Heart right ventricle (tissue), 16 donors: ENCODE measurements at places on chromosomes 13 and 19. TPM values are rescaled to one million over a fixed set of nuclear protein-coding genes. Genes with fewer than 3 reads are reported as not detected.

GRCh38 chr19:46371371-46371901 lies 24.5 kb downstream of the PPP5C start:
- H3K36me3 ChIP-seq, result peaks cover 4% of the 10 kb centered on the region
- H3K27me3 ChIP-seq, result no peaks in the 10 kb centered on the region
- peak overlapping the region; percentile 25 for H3K27ac ChIP-seq
- DNase-seq, result no peak
- peaks cover 15% of the 10 kb centered on the region for H3K4me1 ChIP-seq

DNA sequence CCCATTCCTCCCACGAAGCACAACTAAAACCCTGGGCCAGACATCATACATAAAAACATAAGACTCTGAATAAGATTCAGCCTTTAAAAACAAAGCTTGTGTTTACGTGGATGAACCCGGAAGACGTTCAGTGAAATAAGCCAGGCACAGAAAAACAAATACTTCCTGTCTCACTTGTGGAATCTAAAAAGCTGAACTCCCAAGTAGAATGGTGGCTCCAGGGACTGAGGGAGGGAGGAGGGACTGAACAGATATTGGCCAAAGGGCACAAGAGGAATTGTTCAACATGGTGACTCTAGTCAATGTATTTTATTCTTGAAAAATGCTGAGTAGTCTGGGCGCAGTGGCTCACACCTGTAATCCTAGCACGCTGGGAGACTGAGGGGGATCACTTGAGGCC lies 35.7 kb upstream of the TPM4 start:
- no peak overlapping the region for H3K4me3 ChIP-seq
- no peak overlapping the region for H3K27ac ChIP-seq
- peaks cover 17% of the 10 kb centered on the region for H3K4me1 ChIP-seq

GRCh38 chr19:46481947-46482346 lies 10.6 kb upstream of the PNMA8A start:
- DNase-seq, result no peak
- peak overlapping the region; percentile 81 for H3K27ac ChIP-seq
- no peaks in the 10 kb centered on the region for H3K36me3 ChIP-seq
- no peak overlapping the region for H3K4me3 ChIP-seq
- H3K27me3 ChIP-seq, result no peaks in the 10 kb centered on the region
- H3K4me1 ChIP-seq, result no peaks in the 10 kb centered on the region

DNA sequence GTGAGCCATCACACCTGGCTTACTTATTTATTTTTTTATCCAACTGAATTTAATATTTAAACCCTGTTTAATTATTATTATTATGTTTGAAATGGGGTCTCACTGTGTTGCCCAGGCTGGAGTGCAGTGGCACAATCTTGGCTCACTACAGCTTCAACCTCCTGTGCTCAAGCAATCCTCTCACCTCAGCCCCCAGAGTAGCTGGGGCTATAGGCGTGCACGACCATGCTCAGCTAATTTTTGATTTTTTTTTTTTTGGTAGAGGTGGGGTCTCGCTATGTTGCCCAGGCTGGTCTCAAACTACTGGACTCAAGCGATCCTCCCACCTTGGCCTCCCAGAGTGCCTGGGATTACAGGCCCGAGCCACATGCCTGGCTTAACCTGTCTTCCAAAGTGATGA lies 32.5 kb downstream of the SPTBN4 start:
- H3K4me3 ChIP-seq, result no peak overlapping the region
- H3K27ac ChIP-seq, result no peak overlapping the region
- H3K27me3 ChIP-seq, result peaks cover 4% of the 10 kb centered on the region
- no peak for DNase-seq
- H3K4me1 ChIP-seq, result no peaks in the 10 kb centered on the region

- H3K4me3 ChIP-seq, result no peak overlapping the region
- H3K4me1 ChIP-seq, result no peaks in the 10 kb centered on the region
- no peak overlapping the region for H3K27ac ChIP-seq
- H3K36me3 ChIP-seq, result no peaks in the 10 kb centered on the region
- no peak for DNase-seq
Observed at GRCh38 chr13:36006894-36007675, 124.1 kb downstream of the DCLK1 start.

DNA sequence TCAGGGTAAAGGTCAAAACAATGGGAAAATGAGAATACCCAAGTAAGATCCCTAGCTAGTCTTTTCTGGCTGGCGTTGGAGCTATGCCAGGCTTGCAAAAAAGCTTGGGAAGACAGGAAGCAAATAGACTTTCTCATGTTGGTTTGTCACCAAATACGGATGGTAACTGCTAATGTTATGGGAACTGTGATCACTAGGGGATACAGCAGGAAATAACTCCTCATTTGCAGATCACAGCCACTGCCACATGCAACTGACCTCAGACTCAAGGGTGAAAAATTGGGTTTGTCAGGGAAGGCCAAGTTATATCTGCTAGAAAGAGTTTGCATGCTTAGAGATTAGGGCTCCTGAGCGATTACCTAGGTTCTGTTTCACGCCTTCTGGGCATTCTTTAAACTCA lies 162.9 kb downstream of the NHLRC3 start:
- no peak overlapping the region for H3K27ac ChIP-seq
- peaks cover 10% of the 10 kb centered on the region for H3K4me1 ChIP-seq
- DNase-seq, result peak; percentile 30
- H3K36me3 ChIP-seq, result no peaks in the 10 kb centered on the region
- no peak overlapping the region for H3K4me3 ChIP-seq

GRCh38 chr19:45906221-45906620 lies 3.8 kb upstream of the MYPOP start:
- peaks cover 12% of the 10 kb centered on the region for H3K4me1 ChIP-seq
- no peak for DNase-seq
- no peaks in the 10 kb centered on the region for H3K27me3 ChIP-seq
- no peaks in the 10 kb centered on the region for H3K36me3 ChIP-seq
- no peak overlapping the region for H3K27ac ChIP-seq

DNA sequence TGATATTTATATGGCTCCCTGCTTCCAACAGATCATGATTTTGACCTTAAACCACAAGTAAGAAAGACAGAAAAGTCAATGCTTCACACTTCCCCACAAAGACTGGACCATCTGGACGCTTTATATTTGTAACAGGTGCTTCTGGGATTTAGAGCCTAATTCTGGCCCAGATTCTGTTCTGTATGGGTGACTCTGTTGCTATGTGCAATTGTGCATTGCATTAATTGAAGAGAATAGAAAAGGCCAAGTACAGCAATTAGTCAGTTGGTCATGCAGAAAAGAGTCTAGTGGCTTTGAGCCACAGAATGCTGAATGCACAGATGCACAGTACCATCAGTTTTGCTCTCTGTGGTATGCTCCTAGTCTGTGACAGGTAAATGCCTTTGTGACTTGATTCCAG lies 657.4 kb upstream of the ATXN8OS start:
- no peak for DNase-seq
- no peaks in the 10 kb centered on the region for H3K36me3 ChIP-seq
- no peak overlapping the region for H3K27ac ChIP-seq
- H3K27me3 ChIP-seq, result no peaks in the 10 kb centered on the region
- no peak overlapping the region for H3K4me3 ChIP-seq
- H3K4me1 ChIP-seq, result no peaks in the 10 kb centered on the region

- no peak overlapping the region for H3K27ac ChIP-seq
- H3K27me3 ChIP-seq, result peaks cover 98% of the 10 kb centered on the region
- H3K4me1 ChIP-seq, result peaks cover 8% of the 10 kb centered on the region
- no peak overlapping the region for H3K4me3 ChIP-seq
- H3K36me3 ChIP-seq, result no peaks in the 10 kb centered on the region
Observed at GRCh38 chr19:54390942-54391577, 24.2 kb upstream of the TTYH1 start.

DNA sequence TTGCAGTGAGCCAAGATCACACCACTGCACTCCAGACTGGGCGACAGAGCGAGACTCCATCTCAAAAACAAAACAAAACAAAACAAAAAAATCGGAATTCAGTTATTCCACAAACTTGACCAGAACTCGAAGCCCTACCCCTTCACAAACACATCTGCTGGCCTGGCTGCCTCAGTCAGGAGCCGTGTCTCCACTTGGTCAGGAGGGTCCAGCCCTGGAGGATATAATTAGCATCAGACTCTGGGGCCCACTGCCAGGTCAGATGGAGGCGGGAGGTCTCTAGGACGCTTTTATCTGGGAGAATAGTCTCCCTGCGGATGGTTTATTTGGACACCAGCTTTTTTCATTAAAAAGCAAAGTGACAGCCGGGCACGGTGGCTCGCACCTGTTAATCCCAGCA lies 8.0 kb downstream of the ELL start:
- H3K27ac ChIP-seq, result peak overlapping the region; percentile 29
- peaks cover 48% of the 10 kb centered on the region for H3K4me1 ChIP-seq
- no peaks in the 10 kb centered on the region for H3K27me3 ChIP-seq
- peak; percentile 73 for DNase-seq

DNA sequence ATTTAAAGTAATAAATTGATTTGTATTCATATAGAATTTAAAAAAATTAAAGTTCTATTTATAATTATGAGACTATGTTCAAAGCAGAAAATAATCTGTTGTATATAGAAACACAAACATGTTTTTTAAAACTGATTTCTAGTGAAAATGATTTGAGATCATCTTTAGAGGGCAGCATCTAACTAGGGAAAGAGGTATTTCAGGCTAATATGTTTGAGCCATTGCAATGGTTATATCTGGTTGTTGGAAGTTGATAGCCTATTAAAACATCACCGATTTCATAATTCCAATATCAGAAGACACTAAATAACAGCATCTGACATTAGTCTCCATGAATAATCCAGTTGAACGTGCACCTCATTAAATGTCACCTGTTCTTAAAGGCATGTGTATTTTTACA lies 79.8 kb upstream of the SLITRK6 start:
- H3K27ac ChIP-seq, result no peak overlapping the region
- H3K4me1 ChIP-seq, result no peaks in the 10 kb centered on the region
- H3K36me3 ChIP-seq, result no peaks in the 10 kb centered on the region

GRCh38 chr19:1632462-1633268 lies 19.8 kb downstream of the TCF3 start:
- H3K36me3 ChIP-seq, result no peaks in the 10 kb centered on the region
- no peak for DNase-seq
- H3K27me3 ChIP-seq, result no peaks in the 10 kb centered on the region
- no peak overlapping the region for H3K27ac ChIP-seq
- no peak overlapping the region for H3K4me3 ChIP-seq

- H3K4me3 ChIP-seq, result peak within 1 kb of the TSS; percentile 60
- H3K27ac ChIP-seq, result peak within 1 kb of the TSS; percentile 77
- H3K27me3 ChIP-seq, result peaks cover 21% of the 10 kb centered on the region
- peaks cover 12% of the 10 kb centered on the region for H3K36me3 ChIP-seq
Observed at GRCh38 chr19:35935911-35936737, at the start of gene LRFN3. Gene LRFN3, plus strand, starts transcription at chr19:35936374. Its CDS starts 3,052 bp downstream, at chr19:35939426.

- H3K27me3 ChIP-seq, result no peaks in the 10 kb centered on the region
- H3K4me1 ChIP-seq, result no peaks in the 10 kb centered on the region
- DNase-seq, result no peak
- no peaks in the 10 kb centered on the region for H3K36me3 ChIP-seq
- H3K4me3 ChIP-seq, result no peak overlapping the region
Observed at GRCh38 chr13:23817136-23817535, 72.1 kb downstream of the MIPEP start.

- no peak for DNase-seq
- no peak overlapping the region for H3K27ac ChIP-seq
- no peaks in the 10 kb centered on the region for H3K36me3 ChIP-seq
- H3K27me3 ChIP-seq, result peaks cover 15% of the 10 kb centered on the region
- H3K4me1 ChIP-seq, result no peaks in the 10 kb centered on the region
Observed at GRCh38 chr19:6856749-6857372, 30.5 kb upstream of the ADGRE1 start.

DNA sequence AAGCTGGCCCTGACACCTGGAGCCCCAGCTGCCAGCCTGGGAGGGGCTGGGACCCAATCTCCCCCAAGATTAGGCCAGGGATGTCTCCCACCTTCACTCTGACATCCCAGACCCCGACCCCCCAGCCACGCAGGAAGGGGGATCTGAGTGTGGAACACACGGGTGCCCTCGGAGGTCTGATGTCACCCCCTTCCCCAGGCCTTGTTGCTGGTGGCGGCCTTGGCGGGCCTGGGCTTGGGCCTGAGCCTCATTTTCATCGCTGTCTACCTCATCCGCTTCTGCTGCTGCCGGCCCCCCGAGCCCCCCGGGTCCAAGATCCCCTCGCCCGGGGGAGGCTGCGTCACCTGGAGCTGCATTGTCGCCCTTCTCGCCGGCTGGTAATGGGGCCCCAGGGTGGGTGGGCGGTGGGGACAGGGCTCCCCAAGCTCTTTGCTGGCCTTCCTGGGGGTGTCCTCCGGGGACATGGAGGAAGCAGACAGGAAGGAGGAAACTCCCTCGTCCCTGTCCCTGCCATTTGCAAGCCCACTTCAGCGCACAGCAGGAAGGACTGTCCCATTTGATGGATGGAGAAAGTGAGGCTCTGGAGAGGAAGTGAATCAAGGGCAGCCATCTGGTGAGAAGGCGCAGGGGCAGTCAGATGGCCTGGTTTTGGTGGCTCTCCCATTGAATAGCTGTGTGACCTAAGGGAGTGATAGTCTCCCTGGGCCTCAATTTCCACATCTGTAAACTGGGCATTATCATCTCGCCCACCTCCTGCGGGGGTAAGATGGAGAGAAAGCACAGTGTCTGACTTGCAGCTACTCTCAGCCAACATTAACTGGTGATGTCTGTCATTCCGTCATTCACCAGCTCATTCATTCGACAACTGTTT lies 3.9 kb downstream of the TTYH1 start:
- peaks cover 89% of the 10 kb centered on the region for H3K27me3 ChIP-seq
- DNase-seq, result no peak
- H3K4me1 ChIP-seq, result peaks cover 4% of the 10 kb centered on the region

DNA sequence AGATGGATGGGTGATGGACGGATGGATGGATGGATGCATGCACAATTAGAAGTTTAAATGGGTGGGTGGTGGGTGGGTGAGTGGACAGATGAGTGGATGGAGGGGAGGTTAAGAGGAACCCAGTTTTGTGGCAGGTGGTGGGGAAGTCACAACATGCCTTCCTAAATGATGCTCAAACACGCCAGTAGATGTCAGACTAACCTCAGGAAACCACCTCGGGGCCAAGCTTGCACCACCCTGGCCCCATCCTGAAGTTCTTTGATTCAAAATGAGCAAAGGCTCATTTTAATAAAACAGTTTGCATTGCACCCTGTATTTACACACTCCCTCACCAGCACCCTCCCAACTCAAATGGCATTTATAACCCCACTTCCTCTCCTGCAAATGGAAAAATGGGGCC lies 91.4 kb upstream of the CACNA1A start:
- no peaks in the 10 kb centered on the region for H3K36me3 ChIP-seq
- H3K27ac ChIP-seq, result no peak overlapping the region
- DNase-seq, result no peak
- H3K4me3 ChIP-seq, result no peak overlapping the region

DNA sequence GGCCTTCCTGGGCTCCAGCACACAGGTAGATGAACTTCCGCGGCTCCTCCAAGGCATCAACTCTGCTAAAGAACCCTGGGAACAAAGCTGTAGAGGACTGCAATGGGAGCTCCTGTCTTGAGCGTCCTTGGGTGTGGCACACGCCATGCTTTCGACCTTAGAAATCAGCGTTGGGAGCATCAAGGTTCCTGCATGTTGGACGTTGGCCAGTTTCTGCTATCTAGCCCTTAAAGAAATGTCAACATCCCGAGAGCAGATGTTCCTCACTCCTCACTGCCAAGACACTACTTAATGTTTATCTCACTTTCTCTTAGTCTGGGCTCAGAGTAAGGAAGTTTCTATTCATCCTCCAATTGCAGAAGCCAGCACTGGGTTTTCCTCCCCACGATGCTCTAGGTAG lies 70.6 kb upstream of the MEDAG start:
- H3K4me3 ChIP-seq, result no peak overlapping the region
- peaks cover 5% of the 10 kb centered on the region for H3K4me1 ChIP-seq
- H3K27ac ChIP-seq, result no peak overlapping the region
- peaks cover 4% of the 10 kb centered on the region for H3K27me3 ChIP-seq
- no peaks in the 10 kb centered on the region for H3K36me3 ChIP-seq
- DNase-seq, result no peak

Gene FBXO27
- total RNA-seq, result 33.2 TPM

Gene KLF5
- total RNA-seq, result 3.8 TPM

Gene ATP11A
- 124 TPM for total RNA-seq

Gene ZNF816
- 5.7 TPM for total RNA-seq

Gene MBD3L2
- total RNA-seq, result not detected

Gene C19orf73
- 1.1 TPM for total RNA-seq

Gene ZNF616
- total RNA-seq, result 6.6 TPM

Gene DAZAP1
- 107 TPM for total RNA-seq

Gene TPTE2
- not detected for total RNA-seq
